ENCODE measurements at places on chromosomes 6 and 20. TPM values are rescaled to one million over a fixed set of nuclear protein-coding genes. Genes with fewer than 3 reads are reported as not detected.

- H3K27ac ChIP-seq: peak overlapping the region; percentile 9
- H3K4me1 ChIP-seq: peaks cover 17% of the 10 kb centered on the region
- no peak overlapping the region for H3K4me3 ChIP-seq
- H3K27me3 ChIP-seq: peaks cover 8% of the 10 kb centered on the region
- no peaks in the 10 kb centered on the region for H3K36me3 ChIP-seq
Observed at GRCh38 chr6:15691250-15691869, 28.5 kb upstream of the DTNBP1 start.

GRCh38 chr6:130679684-130680083 is 147.5 kb upstream of the SMLR1 start:
- no peak overlapping the region for H3K4me3 ChIP-seq
- no peak for DNase-seq
- H3K27ac ChIP-seq: no peak overlapping the region

DNA sequence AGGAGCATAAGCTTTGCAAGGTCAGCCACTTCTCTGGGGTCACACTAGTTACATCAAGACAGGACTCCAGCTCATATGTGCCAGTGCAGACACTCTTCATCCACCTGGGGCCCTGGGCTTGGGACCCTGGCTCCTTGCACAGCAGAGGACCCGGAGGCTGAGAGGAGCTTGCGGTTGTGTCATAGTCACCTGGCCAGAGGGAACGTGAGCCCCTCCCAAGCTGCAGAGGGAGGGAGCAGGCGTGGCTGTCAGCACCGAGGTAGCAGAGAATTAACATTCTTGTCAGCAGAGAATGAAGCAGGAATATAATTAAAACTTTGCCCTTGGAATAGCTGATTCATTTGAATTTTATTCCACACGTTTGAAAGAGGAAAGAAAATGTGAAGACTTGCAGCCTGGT is 36.8 kb downstream of the BCAS4 start:
- no peak for DNase-seq
- no peak overlapping the region for H3K4me3 ChIP-seq
- H3K4me1 ChIP-seq: no peaks in the 10 kb centered on the region
- H3K27ac ChIP-seq: no peak overlapping the region
- peaks cover 2% of the 10 kb centered on the region for H3K36me3 ChIP-seq
- H3K27me3 ChIP-seq: no peaks in the 10 kb centered on the region

- peaks cover 23% of the 10 kb centered on the region for H3K4me1 ChIP-seq
- H3K27ac ChIP-seq: no peak overlapping the region
- H3K27me3 ChIP-seq: no peaks in the 10 kb centered on the region
- H3K4me3 ChIP-seq: no peak overlapping the region
- no peak for DNase-seq
- no peaks in the 10 kb centered on the region for H3K36me3 ChIP-seq
Observed at GRCh38 chr20:36479938-36480337, 61.4 kb upstream of the MYL9 start.

DNA sequence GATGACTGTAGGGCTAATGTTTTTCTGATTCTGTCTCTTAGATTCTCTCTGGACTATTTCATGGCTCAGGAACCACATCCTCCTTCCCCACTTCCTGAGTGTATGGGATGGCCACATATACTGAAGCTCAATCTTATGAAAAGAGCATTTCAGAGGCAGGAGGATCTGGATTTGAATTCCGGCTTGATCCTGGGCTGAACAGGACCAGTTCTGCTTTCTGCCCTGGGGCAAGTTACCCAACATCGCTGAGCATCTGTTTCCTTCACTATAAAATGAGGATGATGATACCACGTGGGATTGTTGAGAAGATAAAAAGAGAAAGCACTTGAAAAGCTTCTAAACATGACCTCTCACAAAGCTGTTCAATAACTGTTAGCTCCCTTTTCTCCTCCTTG is 168.4 kb upstream of the TNFAIP3 start:
- H3K36me3 ChIP-seq: peaks cover 2% of the 10 kb centered on the region
- no peak for DNase-seq
- H3K27ac ChIP-seq: peak overlapping the region; percentile 99
- peak overlapping the region; percentile 67 for H3K4me3 ChIP-seq
- H3K4me1 ChIP-seq: peaks cover 61% of the 10 kb centered on the region

GRCh38 chr6:89944181-89944755 is 50.0 kb downstream of the GJA10 start:
- H3K27me3 ChIP-seq: no peaks in the 10 kb centered on the region
- peak overlapping the region; percentile 29 for H3K4me3 ChIP-seq
- peak overlapping the region; percentile 89 for H3K27ac ChIP-seq
- H3K4me1 ChIP-seq: peaks cover 83% of the 10 kb centered on the region

DNA sequence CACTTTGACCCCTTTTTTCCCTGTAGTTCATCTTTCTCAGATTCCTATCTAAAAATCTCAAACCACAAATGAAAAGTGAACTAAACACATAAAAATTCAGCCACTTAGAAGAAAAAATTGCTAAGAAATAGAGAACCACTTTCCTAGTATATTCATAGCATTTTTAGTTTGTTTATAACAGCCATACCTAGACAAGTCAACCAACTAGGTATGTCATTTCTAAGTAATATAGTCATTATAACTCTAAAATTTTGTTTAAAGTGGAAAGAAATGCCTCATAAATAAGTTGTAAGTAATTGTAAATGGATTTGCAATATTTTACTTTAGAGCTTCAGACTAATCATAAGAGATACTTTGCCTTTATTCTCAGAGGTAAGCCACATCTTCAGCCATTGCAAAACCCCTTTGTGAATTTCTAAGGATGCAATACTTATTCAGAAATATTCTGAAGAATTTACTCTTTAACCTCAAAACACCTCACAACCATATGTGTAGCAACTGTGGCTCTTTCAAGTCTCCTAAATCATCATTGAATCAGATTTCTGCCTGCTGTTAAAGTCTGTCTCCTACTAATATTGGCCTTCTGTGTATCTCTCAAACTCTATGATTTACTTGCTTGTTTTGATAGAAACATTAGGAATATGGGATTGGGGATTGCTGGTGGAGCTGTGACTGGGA is 6.9 kb upstream of the SUMO4 start:
- peak overlapping the region; percentile 71 for H3K4me3 ChIP-seq
- H3K36me3 ChIP-seq: peaks cover 28% of the 10 kb centered on the region
- peaks cover 77% of the 10 kb centered on the region for H3K4me1 ChIP-seq
- H3K27me3 ChIP-seq: no peaks in the 10 kb centered on the region
- DNase-seq: no peak

- peaks cover 15% of the 10 kb centered on the region for H3K4me1 ChIP-seq
- H3K27ac ChIP-seq: no peak overlapping the region
- H3K36me3 ChIP-seq: no peaks in the 10 kb centered on the region
- peak; percentile 57 for DNase-seq
- H3K4me3 ChIP-seq: peak overlapping the region; percentile 27
Observed at GRCh38 chr20:62860924-62861691, 514 bp downstream of the TCFL5 start.

DNA sequence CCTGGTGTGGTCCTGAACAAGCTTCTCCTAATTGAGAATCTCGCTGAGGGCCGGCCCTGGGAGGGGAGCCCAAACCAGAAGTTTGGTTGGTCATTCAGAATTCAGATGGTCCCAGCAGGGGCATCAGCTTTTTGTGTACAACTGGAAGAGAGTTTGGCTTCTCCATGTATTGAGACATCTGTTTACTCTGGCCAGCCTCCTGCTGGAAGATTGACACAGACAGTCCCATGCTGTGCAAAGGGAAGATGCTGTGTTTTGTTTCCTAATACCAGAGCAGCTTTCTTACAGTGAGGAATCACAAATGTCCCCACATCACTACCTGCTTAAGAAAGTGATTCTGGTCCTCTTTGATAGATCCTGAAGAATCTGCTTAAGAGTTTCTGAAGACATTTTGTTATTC is 97.8 kb downstream of the PLEKHG1 start:
- H3K4me1 ChIP-seq: peaks cover 7% of the 10 kb centered on the region
- H3K27ac ChIP-seq: no peak overlapping the region
- H3K36me3 ChIP-seq: no peaks in the 10 kb centered on the region
- no peak overlapping the region for H3K4me3 ChIP-seq

DNA sequence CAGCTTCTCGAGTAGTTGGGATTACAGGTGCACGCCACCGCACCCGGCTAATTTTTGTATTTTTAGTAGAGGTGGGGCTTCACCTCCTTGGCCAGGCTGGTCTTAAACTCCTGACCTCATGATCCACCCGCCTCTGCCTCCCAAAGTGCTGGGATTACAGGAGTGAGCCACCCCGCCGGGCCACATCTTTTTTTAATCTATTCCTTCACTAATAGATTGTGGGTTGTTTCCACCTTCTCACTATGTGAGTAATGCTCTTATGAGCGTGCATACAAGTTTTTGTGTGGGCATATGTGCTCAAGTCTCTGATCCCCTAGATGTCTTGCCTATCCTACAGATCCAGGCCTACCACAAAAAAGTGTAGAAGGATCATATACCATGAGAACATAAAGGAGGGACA is 30.7 kb downstream of the CARMIL1 start:
- DNase-seq: no peak
- no peaks in the 10 kb centered on the region for H3K36me3 ChIP-seq
- H3K27me3 ChIP-seq: no peaks in the 10 kb centered on the region
- peaks cover 25% of the 10 kb centered on the region for H3K4me1 ChIP-seq

DNA sequence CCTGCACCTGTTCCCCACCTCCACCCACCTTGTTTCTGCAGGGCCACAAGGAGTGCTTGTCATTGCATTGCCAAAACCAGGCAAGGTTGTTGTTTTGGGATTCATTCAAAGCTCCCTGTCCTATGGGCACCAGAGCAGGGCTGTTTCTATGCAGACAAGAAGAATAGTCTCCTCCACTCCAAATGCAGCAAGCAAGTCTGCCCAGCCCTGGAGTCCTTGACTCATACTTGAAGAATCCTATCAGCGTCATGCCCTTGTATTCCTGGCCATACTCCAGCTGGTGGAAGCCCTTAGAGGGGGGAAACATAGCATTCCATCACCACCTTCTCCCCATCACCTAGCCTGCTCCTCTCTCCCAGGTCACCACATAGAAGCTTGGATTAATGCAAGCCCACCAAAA is 145.3 kb upstream of the ECI2 start:
- no peak for DNase-seq
- H3K36me3 ChIP-seq: no peaks in the 10 kb centered on the region
- no peak overlapping the region for H3K4me3 ChIP-seq
- peaks cover 30% of the 10 kb centered on the region for H3K27me3 ChIP-seq
- H3K27ac ChIP-seq: no peak overlapping the region
- H3K4me1 ChIP-seq: peaks cover 9% of the 10 kb centered on the region

DNA sequence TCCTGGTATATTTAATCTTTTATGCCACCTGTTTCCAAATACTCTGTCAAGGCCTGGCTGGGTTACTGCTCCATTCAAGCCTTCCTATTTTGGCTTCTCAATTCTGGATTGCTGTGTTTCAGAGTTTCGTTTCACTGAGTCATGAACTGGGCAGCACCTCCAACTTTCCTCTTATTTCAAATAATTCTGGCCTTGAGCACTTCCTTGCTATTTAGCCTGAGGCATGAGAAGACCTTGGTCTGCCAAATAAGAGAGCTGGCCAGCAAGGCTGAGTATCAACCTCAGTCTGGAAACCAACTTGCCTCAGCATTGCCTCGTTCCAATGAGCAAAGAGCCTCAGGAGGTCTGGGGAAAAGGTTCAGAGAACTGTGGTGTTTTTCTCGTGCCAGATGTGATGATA is 66.6 kb downstream of the TNFAIP3 start:
- H3K4me1 ChIP-seq: peaks cover 50% of the 10 kb centered on the region
- peak overlapping the region; percentile 50 for H3K27ac ChIP-seq
- no peak for DNase-seq
- H3K4me3 ChIP-seq: no peak overlapping the region

DNA sequence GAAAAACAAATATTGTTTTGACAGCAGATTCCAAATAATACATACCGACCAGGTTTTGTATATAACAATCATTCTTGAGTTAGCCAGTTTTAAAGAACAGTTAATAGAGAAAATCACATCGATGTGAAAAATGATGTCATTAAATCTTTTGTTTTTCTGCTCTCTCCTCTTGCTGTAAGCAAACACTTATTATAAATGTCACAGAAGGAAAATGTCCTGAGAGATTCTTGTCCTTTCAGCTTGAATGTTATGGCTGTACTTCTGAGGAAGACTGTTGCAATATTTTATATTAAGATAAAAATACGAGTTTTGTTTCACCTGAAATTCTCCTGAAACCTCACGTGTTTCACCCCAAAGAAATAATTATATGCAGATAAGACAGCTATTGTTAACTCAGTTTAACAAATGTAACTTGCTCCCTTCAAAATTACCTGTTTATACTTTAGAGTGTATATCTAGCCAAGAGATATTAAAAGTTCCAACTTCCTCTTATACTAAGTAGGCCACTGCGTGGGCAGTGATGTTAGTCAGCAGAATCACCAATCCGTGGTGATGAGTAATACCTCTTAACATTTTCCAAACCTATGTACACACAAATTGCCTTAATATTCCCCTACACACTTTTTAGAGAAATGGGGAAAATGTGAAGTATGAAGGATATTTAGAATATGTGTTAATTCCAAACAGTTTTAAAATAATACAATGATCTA is 1111.4 kb upstream of the CITED2 start:
- H3K4me3 ChIP-seq: no peak overlapping the region
- H3K27me3 ChIP-seq: no peaks in the 10 kb centered on the region
- H3K4me1 ChIP-seq: peaks cover 6% of the 10 kb centered on the region
- DNase-seq: no peak

DNA sequence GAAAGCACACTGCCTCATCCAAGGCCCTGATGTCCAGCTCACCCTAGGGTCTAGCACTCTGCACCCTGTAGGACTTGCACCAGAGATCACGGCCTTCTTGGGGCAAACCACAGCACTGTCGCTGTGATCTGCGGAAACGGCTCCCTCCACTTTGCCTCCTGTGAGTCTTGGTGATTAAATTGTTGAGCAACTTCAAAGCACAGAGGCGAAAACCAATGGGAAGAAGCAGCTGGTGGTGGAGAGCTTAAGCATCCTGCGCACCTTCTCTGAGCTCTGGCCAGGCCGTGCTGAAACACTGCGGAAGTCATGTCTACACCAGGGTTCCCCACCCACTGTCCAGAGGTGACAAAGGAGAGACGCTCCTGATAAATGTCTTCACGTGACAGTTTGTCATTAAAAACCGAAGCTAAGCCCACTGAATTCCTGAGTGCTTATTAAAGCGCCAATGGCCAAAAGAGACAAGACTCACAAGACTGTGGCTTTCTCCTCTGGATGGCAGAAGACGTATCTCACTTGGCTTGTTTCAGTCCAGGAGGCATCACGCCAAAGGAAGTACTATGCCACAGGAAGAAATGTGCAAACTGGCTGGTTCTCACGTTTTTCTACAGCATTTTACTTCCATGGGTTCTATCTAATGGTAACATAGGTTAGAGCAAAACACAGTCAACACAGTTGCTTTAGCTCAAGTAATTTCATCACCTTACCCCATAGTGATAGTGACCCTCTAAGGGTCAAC is 3.1 kb downstream of the RAMACL start:
- no peak overlapping the region for H3K27ac ChIP-seq

GRCh38 chr20:24753130-24753529 is 195.9 kb upstream of the CST7 start:
- no peak overlapping the region for H3K27ac ChIP-seq
- H3K4me1 ChIP-seq: no peaks in the 10 kb centered on the region
- H3K36me3 ChIP-seq: no peaks in the 10 kb centered on the region
- DNase-seq: no peak

The GJA1 gene
- total RNA-seq: not detected

The ZNF165 gene
- total RNA-seq: 6.1 TPM

The PPP1R14C gene
- total RNA-seq: 1.8 TPM

The GNRH2 gene
- total RNA-seq: 5.5 TPM

The RAB44 gene
- 0.05 TPM for total RNA-seq

The TGM3 gene
- not detected for total RNA-seq

Measured in activated T-cell treated with anti-CD3 and anti-CD28 coated beads, Interleukin-2, amount 50 U/mL, for 72 hours (primary cell).